ENCODE measurements at places on chromosomes 1 and 21.

DNA sequence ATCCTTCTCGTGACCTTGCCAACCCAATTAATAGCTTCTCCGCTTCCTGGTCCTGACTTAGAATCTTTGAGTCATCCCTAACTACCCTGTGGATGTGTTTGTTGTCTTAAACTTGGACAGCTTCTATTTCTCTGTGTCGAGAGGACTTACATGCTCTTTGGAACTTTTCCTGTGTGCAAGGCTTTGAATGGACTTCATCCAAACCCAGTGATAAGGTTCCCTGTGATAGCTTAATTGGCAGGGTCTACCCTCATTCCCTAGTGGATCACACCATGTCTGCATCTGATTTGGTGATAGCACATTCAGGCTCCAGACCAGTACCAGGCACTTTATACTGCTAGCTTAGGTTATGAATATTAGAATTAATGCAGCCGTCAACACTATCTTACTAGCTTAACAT lies 378.2 kb upstream of the KAZN start:
- no peak for DNase-seq

- DNase-seq = no peak
Measured at GRCh38 chr1:152747831-152748230, 10.0 kb upstream of the KPRP start.

- DNase-seq = no peak
Measured at GRCh38 chr1:234281826-234282489, 91.3 kb upstream of the COA6 start.

- DNase-seq = no peak
Measured at GRCh38 chr1:108663074-108663473, 2.2 kb upstream of the HENMT1 start.

GRCh38 chr1:208129060-208129459 lies 115.1 kb downstream of the PLXNA2 start:
- DNase-seq = no peak

DNA sequence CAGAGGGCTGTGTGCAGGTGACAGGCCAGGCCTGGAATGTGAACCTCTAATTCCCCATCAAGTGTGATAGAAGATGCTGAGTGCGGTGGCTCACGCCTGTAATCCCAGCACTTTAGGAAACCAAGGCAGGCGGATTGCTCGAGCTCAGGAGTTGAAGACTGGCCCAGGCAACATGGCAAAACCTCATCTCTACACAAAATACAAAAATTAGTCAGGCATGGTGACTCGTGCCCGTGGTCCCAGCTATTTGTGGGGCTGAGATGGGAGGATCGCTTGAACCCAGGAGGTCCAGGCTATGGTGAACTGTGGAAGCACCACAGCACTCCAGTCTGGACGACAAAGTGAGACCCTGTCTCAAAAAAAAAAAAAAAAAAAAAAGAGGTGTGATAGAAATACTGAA lies 40.1 kb upstream of the PUM1 start:
- DNase-seq = no peak

Data from AG09319 (cell line).